ENCODE measurements at places on chromosomes 6 and 20.

DNA sequence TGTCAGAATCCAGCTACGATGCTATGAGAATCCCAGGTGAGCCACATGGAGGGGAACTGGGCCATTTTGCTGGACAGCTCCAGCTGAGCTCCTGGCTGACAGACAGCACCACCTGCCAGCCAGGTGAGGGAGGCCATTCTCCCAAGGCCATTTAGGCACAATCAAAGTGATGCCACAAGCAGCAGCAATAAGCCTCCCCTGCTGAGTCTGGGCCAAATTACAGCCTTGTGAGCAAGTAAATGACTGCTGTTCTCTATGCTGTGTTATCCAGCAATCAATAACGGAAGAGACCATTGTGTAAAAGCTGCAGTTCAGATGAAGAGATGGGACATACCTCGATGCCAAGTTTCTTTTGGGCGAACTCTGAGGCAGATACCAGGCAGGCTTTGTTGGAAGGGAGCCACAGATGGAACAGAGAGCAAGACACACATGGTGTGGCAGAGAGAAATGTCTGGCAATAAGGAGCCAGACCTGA is 14.0 kb upstream of the SCGN start:
- DNase-seq = no peak

GRCh38 chr6:20166210-20166609 is 46.1 kb downstream of the MBOAT1 start:
- DNase-seq = no peak

GRCh38 chr6:165632194-165632593 is 30.8 kb downstream of the PDE10A start:
- DNase-seq = no peak

- DNase-seq = no peak
Observed at GRCh38 chr6:87945181-87945580, 102.5 kb upstream of the SPACA1 start.

- DNase-seq = no peak
Observed at GRCh38 chr6:136326038-136326553, 36.5 kb upstream of the BCLAF1 start.

- peak; percentile 84 for DNase-seq
Observed at GRCh38 chr6:31652925-31653724, 664 bp upstream of the BAG6 start.

GRCh38 chr6:133568970-133569889 is 319.7 kb upstream of the TCF21 start:
- no peak for DNase-seq

- no peak for DNase-seq
Observed at GRCh38 chr20:59318201-59318790, 17.9 kb downstream of the EDN3 start.

- DNase-seq = no peak
Observed at GRCh38 chr6:170277893-170278742, 12.8 kb downstream of the DLL1 start.

- DNase-seq = no peak
Observed at GRCh38 chr6:157169226-157169625, 154.1 kb downstream of the TMEM242 start.

DNA sequence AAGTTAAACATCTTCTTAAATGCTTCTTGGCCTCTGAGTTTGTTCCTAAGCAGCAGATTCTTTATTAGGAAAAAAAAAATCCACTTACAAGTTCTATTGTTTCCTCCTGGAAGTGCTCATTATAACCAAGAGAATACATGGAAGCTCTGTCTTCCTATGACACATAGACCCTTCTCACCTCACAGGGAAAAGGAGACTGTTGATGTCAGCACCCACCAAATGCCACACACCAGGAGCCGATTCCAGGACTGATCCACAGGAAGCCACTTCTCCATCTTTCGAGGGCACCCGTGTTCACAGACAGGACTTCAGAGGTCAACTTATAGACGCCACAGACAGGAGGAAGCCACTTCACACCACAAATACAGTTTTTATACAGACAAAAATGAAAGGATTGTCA is 13.4 kb upstream of the BNIP5 start:
- DNase-seq = no peak

GRCh38 chr20:32205843-32206759 is 1.4 kb downstream of the PLAGL2 start:
- DNase-seq = no peak

DNA sequence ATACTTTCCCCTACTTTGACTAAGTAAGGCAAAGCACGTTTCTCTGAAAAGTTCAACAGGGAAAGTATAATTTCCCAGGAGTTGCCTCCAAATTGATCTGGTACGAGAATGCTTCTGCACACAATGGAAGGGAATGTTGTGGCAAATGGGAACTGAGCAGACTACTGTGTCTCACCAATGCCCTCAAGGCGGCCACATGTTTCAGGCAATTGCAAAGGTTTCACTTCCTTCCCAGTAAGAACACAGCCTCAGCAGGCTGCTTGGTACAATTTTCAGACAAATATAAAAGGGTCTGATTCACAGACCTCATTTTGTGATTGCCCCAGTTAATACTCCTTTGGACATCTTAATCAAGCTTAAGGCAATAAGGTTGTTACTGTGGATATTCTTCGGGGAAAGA is 71.2 kb downstream of the KIAA0319 start:
- no peak for DNase-seq

DNA sequence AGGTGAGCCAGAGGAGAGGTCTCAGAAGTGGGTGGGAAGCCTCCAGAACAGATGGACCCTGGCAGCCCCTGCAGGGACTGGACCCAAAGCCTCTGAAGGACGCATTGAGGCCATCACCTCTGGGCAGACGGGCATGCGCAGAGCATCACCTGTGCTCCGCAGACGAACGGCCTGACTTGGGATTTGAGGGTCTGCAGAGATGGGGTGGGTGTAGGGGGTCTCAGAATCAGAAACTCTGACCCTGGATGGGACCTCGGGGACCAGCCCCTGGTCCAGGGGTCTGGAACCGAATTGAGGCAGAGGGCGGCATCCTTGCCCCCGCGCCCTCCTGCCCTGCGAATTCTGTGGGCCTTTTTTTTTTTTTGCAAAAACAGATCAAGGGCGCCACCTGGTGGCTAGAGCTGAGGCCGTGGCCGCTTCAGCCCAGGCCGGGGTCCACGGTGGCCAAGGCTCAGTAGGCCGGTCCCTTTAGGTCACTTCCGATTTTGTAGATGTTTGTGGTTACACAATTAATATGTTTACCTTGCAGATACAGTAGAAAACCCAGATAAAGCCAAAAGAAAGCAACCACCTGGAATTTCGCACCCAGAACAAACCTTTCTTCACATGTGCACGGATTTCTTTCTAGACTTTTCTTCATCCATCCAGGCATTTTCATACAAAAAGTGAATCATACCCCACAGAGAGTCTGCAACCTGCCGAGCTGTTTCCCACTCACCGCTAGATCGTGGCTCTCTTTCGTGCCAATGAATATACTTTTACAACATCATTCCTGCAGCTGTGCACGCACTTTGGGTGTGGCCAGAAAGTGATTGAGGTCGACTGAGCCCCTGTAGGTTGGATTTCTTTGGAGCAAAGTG is 25.9 kb downstream of the ZBP1 start:
- peak; percentile 77 for DNase-seq

GRCh38 chr6:119294984-119295383 is 54.6 kb downstream of the MAN1A1 start:
- no peak for DNase-seq

GRCh38 chr20:36819659-36820058 is 46.1 kb upstream of the DSN1 start:
- DNase-seq = no peak

- DNase-seq = no peak
Observed at GRCh38 chr6:7137335-7138045, 29.7 kb downstream of the RREB1 start.

GRCh38 chr6:2502096-2502997 is 248.4 kb downstream of the MYLK4 start:
- DNase-seq = no peak

- peak; percentile 89 for DNase-seq
Observed at GRCh38 chr6:31736021-31736767, at the start of gene CLIC1. Gene CLIC1 (minus strand): TSS chr6:31736530. CDS start chr6:31736300, 230 bp downstream.

DNA sequence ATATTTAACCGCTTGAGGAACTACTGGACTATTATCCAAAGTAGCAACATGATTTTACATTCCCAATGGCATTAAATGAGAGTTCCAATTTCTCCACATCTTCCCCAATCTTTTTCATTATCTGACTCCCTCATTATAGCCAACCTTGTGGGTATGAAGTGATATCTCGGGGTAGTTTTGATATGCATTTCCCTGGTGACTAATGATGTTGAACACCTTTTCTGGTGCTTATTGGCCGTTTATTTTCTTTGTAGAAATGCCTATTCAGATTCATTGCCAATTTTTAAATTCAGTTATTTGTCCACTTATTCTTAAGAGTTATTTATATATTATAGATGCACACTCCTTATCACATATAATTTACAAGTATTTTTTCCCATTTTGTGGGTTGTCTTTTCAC is 129.0 kb downstream of the MMS22L start:
- DNase-seq = no peak

DNA sequence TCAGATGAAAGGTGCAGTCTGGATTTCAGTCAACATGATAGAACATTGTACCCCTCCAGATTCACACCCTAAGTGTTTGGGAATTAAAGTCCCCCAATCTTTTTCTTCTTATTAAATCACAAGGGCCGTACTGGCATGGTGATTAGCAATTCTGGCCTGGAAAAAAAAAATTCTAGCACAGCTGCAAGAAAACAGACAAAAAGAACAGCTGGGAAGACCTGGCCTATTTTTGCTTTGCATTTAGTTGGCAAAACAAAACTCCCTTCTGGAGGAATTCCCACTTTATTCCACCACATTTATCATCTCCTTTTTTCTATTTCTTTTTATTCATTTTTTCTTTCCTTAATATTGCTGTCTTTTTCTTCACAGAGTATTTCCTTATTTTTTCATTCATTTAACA is 39.8 kb upstream of the AKAP12 start:
- DNase-seq = no peak

DNA sequence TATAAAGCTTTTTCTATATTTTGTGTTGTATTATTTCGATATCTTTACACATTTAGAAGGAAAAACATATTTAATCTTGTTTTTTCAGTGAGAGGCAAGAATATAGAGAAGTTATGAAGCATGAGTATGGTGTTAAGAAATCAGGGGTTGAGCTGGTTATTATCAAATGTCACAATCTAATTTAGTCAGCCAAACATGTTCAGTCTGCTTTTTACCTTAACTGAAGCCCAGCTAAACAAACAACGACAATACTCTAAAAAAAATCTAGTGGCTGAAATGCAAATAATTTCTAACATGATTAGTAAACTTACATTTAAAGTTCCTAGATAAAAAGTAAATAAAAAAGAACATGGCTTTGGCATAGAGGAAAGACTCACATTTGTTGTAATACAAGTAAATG is 433.8 kb upstream of the NRSN1 start:
- no peak for DNase-seq

- DNase-seq = no peak
Observed at GRCh38 chr20:63042448-63043071, 35.8 kb upstream of the BHLHE23 start.

- DNase-seq = no peak
Observed at GRCh38 chr6:3330199-3330598, 71.5 kb downstream of the PSMG4 start.

GRCh38 chr20:57772349-57772964 is 62.6 kb upstream of the PMEPA1 start:
- DNase-seq = no peak

DNA sequence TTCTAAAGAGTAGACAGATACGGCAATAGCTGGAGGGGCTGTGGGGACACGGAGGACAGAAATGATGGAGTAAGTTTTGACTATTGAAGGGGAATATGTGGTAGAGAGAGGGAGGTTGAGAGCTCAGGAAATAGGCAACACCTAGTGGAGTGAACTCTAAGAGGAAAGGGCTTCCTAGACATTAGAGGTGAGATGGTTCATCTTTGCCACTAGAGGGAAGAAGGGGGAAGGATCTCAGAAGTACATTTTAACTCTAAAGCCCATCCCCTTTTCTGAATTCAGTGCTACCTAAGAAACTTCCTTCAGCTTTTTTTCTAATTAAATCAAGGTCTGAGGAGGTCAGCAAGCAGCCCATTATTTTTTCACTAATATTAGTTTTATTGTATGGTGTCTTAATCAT is 689.4 kb upstream of the MAP3K7 start:
- DNase-seq = no peak

DNA sequence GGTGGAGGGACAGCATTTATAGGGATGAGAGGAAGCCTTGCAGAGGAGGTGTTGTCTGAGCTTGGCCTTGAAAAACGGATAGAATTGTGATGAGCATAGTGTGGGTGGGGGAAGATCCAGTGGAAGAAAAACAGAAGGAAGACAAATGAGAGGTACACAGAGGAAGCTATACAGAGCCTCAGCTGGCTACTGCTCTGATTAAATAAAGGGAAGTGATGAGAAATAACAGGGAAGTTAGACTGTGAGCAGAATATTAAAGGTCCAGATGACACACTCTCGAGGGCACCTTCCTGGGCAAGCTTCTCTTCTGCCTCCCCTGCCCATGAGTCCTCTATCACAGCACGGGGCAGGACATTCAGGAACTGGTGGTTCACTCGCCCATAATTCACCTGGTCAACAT is 182.3 kb downstream of the KIF16B start:
- DNase-seq = no peak

GRCh38 chr6:37856285-37856684 is 36.8 kb downstream of the ZFAND3 start:
- DNase-seq = no peak

DNA sequence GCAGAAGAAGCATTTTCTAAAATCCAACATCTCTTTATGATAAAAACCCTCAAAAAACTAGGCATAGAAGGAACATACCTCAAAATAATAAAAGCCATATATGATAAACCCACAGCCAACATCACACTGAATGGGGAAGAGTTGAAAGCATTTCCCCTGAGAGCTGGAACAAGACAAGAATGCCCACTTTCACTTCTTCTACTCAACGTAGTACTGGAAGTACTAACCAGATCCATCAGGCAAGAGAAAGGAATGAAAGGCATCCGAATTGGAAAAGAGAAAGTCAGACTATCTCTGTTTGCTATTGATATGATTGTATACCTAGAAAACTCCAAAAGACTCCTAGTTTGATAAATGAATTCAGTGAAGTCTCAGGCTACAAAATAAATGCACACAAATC is 7.9 kb upstream of the CDK19 start:
- no peak for DNase-seq

GRCh38 chr20:38278763-38279162 is 18.2 kb upstream of the KIAA1755 start:
- no peak for DNase-seq

DNA sequence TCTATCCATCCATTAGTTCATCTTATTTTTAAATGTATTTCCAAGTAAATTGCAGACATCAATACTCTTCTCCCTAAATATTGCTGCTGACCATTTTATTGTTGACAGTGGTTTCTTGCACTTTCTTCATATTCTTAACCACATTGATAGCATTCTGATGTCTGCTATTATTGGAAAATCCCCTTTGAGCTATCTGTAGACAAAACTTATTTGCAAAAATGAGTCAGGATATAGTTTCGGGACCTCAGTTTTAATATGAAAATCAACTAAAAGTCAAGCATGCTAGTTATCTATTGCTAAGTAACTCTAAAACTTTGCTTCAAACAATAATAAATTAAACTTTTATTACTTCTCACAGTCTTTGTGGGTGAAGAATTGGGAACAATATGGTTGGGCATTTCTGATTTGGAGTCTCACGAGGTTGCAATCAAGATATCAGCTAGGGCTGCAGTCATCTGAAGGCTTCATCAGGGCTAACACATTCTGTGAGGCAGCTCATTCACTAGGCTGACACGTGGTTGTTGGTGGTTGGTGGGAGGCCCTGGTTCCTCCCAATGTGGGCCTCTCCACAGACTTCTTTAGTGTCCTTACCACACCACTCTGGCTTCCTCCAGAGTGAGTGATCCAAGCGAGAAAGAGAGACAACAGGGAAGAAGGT is 32.7 kb downstream of the CD109 start:
- no peak for DNase-seq
